Endothelial cell of umbilical vein (primary cell): ENCODE measurements at places on chromosomes 12 and 14. TPM values are rescaled to one million over a fixed set of nuclear protein-coding genes. Genes with fewer than 3 reads are reported as not detected.

The GPRC5A gene
- 17.6 and 22.7 TPM in 2 replicates for total RNA-seq

The ESPL1 gene
- 39.3 and 42.7 TPM in 2 replicates for total RNA-seq

The TAS2R8 gene
- not detected in 2 replicates for total RNA-seq

The ADAMTS20 gene
- total RNA-seq = not detected in 2 replicates

The PLCZ1 gene
- total RNA-seq = not detected in 2 replicates

The HCAR2 gene
- total RNA-seq = not detected in 2 replicates

The RARG gene
- total RNA-seq = 16.1 and 19.5 TPM in 2 replicates

The IAPP gene
- total RNA-seq = not detected in 2 replicates

The LRRIQ1 gene
- total RNA-seq = 0.20 and 0.21 TPM in 2 replicates

The KRT74 gene
- total RNA-seq = not detected in 2 replicates

The GPR137C gene
- total RNA-seq = 3.8 and 5.7 TPM in 2 replicates

The EID3 gene
- total RNA-seq = 12.7 and 14.5 TPM in 2 replicates

The PTPN11 gene
- 104 and 107 TPM in 2 replicates for total RNA-seq
